Pancreas (tissue), 10 donors: ENCODE measurements at places on chromosomes 7 and 10. TPM values are rescaled to one million over a fixed set of nuclear protein-coding genes. Genes with fewer than 3 reads are reported as not detected.

DNA sequence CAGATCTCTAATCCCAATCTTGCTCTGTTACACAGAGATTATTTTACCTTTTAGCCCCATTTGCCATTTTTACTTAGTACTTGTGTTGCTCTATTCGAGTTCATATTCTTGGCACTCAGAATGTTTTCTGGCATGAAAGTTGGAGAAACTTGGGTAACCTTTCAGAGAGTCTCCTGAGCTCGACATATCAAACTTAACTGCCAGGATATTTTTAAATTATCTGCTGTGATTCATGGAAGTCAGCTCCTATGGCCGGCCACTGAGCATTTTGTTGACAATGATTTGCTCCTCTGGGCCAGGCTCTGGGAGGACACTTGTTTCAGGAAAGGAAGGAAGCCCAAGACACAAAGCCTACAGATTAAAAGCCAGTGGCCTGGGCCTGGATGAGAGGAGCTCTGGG is 396.7 kb downstream of the TNS3 start:
- H3K27me3 ChIP-seq, result no peaks in the 10 kb centered on the region
- no peaks in the 10 kb centered on the region for H3K36me3 ChIP-seq
- H3K27ac ChIP-seq, result no peak overlapping the region
- peaks cover 44% of the 10 kb centered on the region for H3K4me1 ChIP-seq

- no peaks in the 10 kb centered on the region for H3K4me1 ChIP-seq
- H3K27ac ChIP-seq, result no peak overlapping the region
- no peaks in the 10 kb centered on the region for H3K27me3 ChIP-seq
- H3K36me3 ChIP-seq, result no peaks in the 10 kb centered on the region
These were observed 13.3 kb upstream of the TMEM248 start for GRCh38 chr7:66907731-66908130.

- no peak overlapping the region for H3K4me3 ChIP-seq
- no peaks in the 10 kb centered on the region for H3K36me3 ChIP-seq
- H3K4me1 ChIP-seq, result peaks cover 13% of the 10 kb centered on the region
- DNase-seq, result no peak
- no peak overlapping the region for H3K27ac ChIP-seq
These were observed 22.7 kb downstream of the MACC1 start for GRCh38 chr7:20194343-20194995.

- no peaks in the 10 kb centered on the region for H3K36me3 ChIP-seq
- H3K4me1 ChIP-seq, result no peaks in the 10 kb centered on the region
- H3K27me3 ChIP-seq, result no peaks in the 10 kb centered on the region
- no peak for DNase-seq
- H3K4me3 ChIP-seq, result no peak overlapping the region
- H3K27ac ChIP-seq, result no peak overlapping the region
These were observed 152.5 kb downstream of the PRKAG2 start for GRCh38 chr7:151724250-151724915.

DNA sequence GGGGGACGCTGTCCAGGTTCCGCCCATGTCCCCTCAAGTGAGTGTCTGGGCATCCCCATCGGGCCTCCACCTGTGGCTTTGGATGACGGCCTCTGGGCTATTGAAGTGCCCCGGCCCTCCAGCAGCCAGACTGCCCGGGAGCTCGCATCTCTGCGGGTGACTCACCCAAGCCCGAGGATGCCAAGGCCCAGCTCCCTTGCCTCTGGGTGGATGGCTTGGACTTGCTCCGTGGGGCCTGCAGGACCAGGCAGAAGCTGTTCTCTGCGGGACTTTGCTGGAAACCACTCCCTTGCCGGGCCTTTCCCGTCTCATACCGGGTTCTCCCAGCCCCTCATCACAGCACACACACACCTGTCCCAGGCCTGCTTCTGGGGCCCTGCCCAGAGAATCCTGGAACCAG is 22.4 kb downstream of the DPYSL4 start:
- no peak overlapping the region for H3K27ac ChIP-seq
- no peaks in the 10 kb centered on the region for H3K4me1 ChIP-seq
- no peak for DNase-seq
- no peaks in the 10 kb centered on the region for H3K27me3 ChIP-seq
- H3K36me3 ChIP-seq, result no peaks in the 10 kb centered on the region

GRCh38 chr10:35554461-35555056 is 50.6 kb upstream of the GJD4 start:
- no peaks in the 10 kb centered on the region for H3K36me3 ChIP-seq
- no peaks in the 10 kb centered on the region for H3K27me3 ChIP-seq
- no peak overlapping the region for H3K27ac ChIP-seq
- H3K4me1 ChIP-seq, result no peaks in the 10 kb centered on the region
- no peak overlapping the region for H3K4me3 ChIP-seq

GRCh38 chr7:29458933-29459332 is 104.7 kb upstream of the PRR15 start:
- no peak for DNase-seq
- H3K4me3 ChIP-seq, result no peak overlapping the region
- H3K27me3 ChIP-seq, result no peaks in the 10 kb centered on the region
- no peaks in the 10 kb centered on the region for H3K36me3 ChIP-seq

DNA sequence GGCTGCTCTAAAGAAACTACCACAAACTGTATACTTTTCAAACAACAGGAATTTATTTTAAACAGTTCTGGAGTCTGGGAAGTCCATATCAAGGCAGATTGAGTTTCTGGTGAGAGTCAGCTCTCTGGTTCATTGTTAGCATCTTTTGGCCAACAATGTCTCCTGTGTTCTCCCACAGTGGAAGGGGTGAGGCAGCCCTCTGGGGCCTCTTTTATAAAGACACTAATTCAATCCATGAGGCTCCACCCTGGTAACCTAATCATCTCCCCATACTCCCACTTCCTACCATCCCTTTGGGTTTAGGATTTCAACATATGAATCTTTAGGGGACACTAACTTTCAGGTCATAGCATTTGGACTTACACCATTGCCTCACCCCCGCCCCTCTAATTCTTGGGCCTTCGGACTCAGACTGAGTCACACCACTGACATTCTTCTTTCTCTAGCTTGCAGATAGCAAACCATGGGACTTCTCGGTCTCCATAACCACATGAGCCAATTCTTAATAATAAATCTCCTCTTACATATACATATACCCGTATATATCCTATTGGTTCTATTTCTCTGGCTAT is 64.3 kb upstream of the ANTXRL start:
- no peaks in the 10 kb centered on the region for H3K27me3 ChIP-seq
- H3K36me3 ChIP-seq, result no peaks in the 10 kb centered on the region

DNA sequence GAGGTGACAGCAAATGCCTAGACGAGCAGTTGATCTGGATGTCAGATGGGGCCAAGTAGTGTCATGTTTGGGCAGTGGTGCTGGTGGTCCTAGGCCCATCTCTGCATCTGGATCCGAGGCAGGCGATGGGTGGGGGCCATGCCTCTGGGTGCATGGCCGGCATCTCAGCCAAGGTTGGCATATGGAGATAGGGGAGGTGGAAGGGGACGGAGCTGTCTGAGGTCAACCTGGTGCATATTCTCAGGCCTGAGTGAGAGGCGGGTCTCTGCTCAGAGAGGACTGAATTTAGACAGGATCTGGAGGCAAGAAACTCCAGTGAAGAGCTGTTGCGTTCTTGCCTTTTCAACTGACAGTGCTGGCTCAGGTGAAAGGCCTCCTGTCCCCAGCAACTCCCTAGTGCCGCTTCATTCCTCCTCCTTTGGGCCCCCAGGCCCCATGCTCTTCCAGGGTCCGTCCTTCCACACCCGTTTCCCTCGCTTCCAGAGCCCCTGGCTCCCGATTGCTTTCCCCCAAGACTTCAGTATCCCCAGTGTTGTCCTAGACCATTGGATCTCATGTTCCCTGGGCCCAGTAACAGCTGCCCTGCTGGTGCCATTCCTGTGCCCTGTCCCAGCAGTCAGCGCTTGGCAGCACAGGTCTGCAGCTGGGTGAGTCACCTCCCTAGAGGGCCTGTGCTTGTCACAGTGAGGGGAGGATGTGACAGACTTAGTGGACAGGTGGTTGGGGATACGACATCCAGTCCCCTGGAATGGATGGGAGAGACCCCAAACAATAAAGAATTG is 32.6 kb downstream of the GBX1 start:
- no peaks in the 10 kb centered on the region for H3K36me3 ChIP-seq
- no peak overlapping the region for H3K27ac ChIP-seq
- no peaks in the 10 kb centered on the region for H3K4me1 ChIP-seq

DNA sequence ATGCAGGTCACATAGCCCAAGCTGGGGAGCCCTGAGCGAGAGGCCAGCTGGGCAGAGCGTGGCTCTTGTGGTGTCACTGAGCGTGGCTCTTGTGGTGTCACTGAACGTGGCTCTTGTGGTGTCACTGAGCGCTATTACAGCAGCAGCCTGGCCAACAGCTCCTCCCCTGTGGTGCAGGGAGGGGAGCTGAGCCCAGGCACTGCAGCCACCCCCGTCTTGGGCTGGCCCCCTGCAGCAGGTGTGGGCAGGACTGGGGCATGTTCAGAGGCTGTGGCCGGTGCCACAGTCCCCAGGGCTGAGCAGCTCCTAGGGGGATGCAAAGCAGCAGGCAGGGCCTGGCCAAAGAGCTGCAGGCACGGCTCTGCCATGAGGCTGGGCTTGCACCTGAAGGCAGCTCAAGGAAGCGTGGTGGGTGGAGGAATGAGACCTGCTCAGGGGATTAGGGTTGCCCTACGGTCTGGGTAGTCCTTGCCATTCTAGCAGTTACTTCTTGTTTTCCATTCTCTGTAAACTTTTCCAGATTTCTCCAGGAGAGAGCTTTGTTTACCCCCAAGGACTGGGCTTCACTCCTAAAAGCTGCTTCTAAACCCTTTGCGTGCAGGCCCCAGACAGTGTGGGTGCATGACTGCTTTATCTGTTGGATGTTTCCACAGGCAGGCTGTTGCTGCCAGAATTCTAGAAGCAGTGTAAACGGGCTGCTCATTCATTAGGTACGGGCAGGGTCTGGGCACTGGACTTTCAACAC is 29.2 kb downstream of the ZNF783 start:
- peaks cover 4% of the 10 kb centered on the region for H3K4me1 ChIP-seq
- H3K36me3 ChIP-seq, result peaks cover 9% of the 10 kb centered on the region
- no peaks in the 10 kb centered on the region for H3K27me3 ChIP-seq
- no peak overlapping the region for H3K4me3 ChIP-seq
- no peak overlapping the region for H3K27ac ChIP-seq

GRCh38 chr10:123323884-123324283 is 169.7 kb downstream of the BUB3 start:
- DNase-seq, result no peak
- H3K4me3 ChIP-seq, result no peak overlapping the region
- H3K36me3 ChIP-seq, result no peaks in the 10 kb centered on the region
- H3K27ac ChIP-seq, result no peak overlapping the region
- no peaks in the 10 kb centered on the region for H3K27me3 ChIP-seq
- no peaks in the 10 kb centered on the region for H3K4me1 ChIP-seq

Gene VKORC1L1
- 10.4 TPM for total RNA-seq

Gene SLC29A4
- 15.7 TPM for total RNA-seq

Gene STEAP1
- 1.4 TPM for total RNA-seq

Gene ACHE
- 10.9 TPM for total RNA-seq

Gene HOXA1
- total RNA-seq, result 0.12 TPM

Gene LRRC61
- 10.3 TPM for total RNA-seq

Gene KIN
- total RNA-seq, result 4.7 TPM

Gene PRKCQ
- 5.2 TPM for total RNA-seq
